ENCODE measurements at places on chromosomes 16 and 17.

- no peak for DNase-seq
These were observed 4.2 kb downstream of the ST3GAL2 start for GRCh38 chr16:70434484-70435260.

GRCh38 chr16:85440744-85441143, 172.4 kb upstream of the GSE1 start:
- no peak for DNase-seq

DNA sequence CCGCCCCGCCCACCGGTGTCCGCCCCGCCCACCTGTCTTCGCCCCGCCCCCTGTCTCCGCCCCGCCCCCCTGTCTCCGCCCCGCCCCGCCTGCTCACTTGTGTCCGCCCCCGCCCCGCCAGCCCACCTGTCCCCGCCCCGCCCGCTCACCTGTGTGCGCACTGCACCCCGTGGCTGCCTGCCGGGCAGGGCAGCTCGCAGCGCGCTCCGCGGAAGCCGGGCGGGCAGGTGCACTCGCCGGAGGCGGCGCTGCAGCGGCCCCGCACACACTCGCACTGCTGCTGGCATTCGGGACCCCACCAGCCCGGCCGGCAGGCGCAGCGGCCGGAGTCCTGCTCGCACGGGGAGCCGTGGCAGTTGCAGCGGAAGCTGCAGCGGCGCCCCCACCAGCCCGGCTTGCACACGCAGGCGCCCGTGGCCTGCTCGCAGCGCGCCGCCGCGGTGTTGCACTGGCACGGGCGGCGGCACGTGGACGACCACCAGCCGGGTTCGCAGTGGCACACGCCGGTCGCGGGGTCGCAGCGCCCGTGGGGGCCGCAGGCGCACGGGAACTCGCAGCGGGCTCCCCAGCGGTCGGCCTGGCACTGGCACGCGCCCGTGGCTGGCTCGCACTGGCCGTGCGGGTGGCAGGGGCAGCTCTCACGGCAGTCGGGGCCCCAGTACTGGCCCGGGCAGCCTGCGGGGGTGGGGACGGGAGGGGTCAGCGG, 2.1 kb downstream of the SCARF1 start:
- DNase-seq = peak; percentile 55

- DNase-seq = no peak
These were observed 45.1 kb downstream of the RBFOX3 start for GRCh38 chr17:79565606-79566250.

- no peak for DNase-seq
These were observed 132.4 kb upstream of the CHMP6 start for GRCh38 chr17:80859002-80859941.

DNA sequence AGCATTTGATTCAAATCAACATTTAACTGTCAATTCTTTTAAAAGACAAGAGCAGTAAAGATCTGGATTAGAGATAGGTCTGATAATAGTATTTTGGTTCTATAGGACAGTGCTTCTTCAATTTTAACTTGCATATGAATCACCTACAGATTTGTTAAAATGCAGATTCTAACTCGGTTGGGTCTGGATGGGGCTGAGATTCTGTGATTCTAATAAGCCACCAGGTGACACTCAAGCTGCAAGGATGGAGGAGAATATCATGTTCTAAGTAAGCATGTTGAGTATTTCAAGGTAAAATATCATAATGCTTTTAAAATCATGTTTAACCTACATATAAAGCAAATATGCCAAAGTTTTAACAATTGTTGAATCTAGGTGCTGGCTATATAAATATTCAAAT, 15.8 kb downstream of the TSPOAP1 start:
- no peak for DNase-seq

- no peak for DNase-seq
These were observed 177.2 kb downstream of the TMEM132E start for GRCh38 chr17:34756637-34757021.

GRCh38 chr16:66574531-66574930, 4.7 kb upstream of the CMTM2 start:
- DNase-seq = no peak

DNA sequence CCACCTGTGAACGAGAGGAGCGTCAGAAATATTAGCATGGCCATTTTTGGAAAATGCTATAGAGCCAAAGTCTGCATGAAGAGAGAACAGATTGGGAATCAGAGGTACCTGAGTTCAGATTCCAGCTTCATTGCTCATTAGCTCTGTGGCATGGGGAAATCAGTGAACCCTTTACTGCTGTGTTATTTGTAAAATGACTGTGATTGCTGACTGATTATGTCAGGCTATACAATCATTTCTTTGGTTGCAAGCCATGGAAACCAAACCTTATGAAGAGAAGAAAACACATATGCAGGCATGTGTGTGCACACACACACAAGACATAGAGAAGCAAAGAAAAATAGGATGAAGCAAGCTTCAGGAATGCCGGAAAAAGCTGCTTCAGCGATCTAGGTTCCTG, 101.4 kb upstream of the HSBP1 start:
- no peak for DNase-seq

- peak; percentile 58 for DNase-seq
These were observed 76.7 kb downstream of the CHD9 start for GRCh38 chr16:53131363-53132071.

DNA sequence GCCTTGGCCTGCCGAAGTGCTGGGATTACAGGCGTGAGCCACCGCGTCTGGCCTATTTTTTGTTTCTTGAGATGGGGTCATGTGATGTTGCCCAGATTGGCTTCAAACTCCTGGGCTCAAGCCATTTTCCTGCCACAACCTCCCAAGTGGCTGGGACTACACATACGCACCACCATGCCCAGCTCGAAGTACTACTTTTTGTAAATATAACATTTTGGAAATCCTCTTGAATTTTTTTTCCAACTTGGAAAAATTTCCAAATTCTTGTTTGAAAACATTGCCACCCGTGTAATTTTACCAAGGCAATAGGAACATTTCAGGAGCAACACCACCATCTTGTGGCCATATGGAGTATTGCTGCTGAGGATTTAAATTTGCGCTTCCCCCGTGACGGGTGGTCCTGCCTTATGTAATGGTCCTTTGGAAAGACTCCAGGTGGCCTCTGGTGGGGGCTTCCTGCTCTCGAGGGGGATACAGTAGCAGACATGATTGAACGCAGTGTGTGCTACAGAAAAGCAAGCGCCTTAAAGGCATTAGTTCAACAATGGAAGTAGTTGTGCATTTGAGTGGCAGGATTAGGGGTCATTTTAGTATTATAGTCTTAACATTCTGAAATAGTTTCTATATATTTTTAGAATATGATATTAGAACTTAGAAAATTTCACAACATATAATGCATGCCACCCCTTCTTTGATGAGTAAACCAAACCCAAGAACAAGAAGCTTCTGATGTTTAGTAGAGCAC, 8.0 kb downstream of the FLYWCH1 start:
- DNase-seq = no peak

GRCh38 chr17:53628011-53628410, 194.7 kb upstream of the KIF2B start:
- DNase-seq = no peak

- DNase-seq = no peak
These were observed 43.5 kb downstream of the PKD1 start for GRCh38 chr16:2092256-2092620.

DNA sequence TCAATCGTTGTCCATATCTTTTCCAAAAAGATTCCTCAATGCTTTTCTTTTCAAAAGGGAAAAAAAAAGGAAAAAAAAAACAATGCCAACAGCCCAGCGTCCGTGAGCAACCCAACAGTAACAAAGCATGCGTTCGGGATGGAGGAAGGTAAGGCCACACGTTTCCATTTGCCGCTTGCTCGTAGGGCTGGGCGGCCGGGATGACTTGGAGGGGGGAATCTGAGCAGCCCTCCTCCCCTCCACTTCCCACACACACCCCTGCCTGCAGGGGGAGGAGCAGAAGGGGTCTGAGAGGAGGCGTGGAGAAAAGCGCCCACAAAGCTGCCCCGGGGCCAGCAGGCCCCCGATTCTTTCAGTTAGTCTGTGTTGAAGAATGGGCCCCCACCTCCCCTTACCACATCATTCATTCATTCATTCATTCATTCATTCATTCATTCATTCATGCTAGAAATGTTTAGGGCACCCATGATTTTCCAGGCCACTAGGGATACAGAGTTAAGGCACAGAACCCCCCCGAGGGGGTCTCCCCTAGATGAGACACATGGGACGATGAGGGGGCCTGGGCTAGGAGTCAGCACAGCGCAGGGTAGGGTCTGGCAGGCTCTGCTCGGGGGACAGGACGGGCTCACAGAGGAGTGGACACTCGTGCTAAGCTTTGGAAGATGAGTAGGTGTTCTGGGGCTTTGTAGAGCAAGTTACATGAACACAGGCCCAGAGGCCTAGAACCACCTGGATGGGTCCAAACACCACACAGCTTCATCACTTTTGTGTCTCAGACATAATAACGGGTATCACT, 10.9 kb upstream of the TBX2 start:
- DNase-seq = no peak

DNA sequence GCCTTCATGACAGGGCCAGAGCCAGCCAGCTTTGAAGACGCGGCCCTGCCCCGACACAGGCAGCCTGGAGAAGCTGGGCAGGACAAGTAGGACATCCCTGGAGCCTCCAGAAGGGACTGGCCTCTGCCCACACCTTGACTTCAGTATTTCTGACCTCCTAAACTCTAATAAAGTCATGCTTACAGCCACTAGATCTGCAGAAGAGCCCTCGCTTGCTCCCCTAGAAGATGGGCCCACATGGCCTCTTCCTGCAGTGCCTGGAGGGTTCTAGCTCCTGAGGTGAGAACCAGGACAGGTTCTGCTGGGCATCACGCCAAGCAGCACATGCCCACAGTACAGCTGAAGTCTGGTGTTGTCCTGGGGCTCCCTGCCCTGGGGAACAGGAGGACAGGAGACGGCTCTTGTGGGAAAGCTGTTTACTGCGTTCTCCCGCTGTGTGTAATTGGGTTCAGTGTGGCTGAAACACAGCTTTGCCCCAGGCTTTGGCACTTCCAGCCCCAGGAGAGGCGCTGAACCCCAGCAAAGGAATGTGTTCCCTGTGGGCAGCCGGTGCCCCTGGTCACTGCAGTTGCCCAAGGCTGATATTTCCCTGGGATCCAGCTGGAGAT, 2.6 kb downstream of the APRT start:
- no peak for DNase-seq

DNA sequence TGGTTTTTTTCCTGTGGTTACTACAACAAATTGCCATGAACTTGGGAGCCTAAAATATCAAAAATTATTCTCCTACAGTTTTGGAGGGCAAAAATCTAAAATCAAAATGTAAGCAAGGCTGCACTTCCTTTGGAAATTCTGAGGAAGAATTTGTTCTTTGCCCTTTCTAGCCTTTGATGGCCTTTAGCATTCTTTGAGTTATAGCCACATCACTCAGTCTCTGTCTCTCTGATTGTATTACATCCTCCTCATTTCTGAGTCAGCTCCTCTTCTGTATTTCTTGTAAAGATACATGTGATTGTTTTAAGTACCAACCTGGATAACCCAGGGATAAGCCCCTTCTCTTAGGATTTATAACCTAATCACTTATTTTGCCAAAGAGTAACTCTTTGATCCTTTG, 282.0 kb downstream of the BCAS3 start:
- DNase-seq = no peak

GRCh38 chr16:28924762-28925385, at the start of gene RABEP2:
Gene RABEP2, minus strand, starts transcription at chr16:28925238. Its CDS starts 75 bp downstream, at chr16:28925163.
- peak; percentile 99 for DNase-seq

- DNase-seq = no peak
These were observed 4.5 kb upstream of the ITGAX start for GRCh38 chr16:31350275-31351005.

- no peak for DNase-seq
These were observed 53.2 kb upstream of the TNRC6C start for GRCh38 chr17:77905266-77905665.

DNA sequence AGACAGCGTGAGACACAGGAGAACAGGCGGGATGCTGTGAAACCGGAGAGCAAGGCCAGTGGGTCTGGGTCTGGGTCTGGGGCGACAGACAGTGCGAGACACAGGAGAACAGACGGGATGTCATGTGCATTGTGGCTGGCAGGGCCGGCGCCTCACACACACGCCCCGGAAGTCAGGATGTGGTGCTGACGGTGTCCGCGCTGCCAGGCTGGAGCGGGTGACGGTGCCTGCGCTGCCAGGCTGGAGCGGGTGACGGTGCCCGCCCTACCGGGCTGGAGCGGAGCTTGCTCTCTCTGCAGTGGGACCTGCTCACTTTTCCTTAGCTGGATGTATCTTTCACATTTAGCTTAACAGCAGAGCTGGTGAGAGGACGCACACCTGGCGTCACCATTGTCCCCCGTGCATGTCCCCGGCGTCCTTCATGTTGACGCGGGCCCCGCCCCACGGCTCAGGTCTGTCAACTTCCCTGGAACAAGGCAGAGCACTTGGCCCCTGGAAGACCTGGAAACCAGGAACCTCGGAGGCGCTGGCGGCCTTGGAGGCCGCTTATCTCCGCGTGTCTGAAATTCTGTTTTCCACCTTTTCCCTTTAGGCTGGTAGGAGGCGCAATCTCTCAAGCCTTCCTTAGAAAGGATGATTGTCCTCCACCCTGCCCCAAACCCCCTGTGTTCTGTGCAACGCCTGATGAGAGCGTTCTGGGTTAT, 43.0 kb upstream of the ZNF750 start:
- DNase-seq = no peak

DNA sequence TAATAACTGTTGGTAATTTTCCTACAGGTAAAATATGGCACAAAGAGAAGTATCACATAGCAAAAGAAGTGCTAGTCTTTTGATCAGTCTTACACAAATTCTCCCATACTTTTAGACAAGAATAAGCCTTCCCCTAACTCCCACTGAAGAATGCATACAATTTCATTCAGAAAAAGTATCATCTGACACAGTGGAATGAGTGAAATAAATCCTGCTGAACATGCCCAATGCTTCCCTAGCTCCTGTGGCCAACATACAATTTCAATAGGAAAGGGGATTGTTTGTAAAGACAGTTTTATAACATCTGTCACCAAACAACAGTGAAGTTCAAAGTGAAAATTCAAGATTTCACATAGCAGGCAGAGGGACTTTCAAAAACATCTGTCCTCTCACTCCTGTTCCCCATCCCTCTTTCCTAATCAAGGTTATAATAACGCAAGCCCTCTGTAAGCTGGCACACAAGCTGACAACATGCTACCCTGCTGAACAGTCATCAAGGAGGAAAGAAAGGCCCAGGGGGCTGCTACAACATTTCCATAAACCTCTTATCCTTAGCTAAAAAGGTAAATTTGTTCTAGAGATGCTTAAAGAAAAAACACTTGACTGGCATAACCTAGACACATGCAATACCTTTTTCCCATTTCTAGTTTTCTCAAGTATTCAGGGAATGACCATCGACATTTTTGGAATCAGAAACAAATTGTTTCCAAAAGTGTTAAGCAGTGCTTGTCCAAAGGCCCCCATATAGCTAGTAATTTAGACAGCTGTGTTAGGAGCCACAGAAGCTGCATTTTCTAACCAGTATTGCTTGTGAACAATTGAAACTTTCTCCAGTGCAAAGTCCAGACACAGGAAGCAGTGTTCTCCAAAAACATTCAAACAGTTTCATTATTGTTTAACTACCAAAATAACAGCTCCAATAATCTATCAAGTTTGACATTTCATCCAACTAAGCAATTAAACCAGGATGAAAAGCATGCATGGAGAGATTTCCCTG, 11.5 kb upstream of the RFFL start:
- no peak for DNase-seq
